GM03348 (cell line): ENCODE measurements at places on chromosomes 12 and 14.
A peak's percentile ranks its signal among the peaks of the same experiment; 100 is the strongest.

GRCh38 chr12:7039403-7039802 lies 21.1 kb upstream of the C1S start:
- no peak for DNase-seq

DNA sequence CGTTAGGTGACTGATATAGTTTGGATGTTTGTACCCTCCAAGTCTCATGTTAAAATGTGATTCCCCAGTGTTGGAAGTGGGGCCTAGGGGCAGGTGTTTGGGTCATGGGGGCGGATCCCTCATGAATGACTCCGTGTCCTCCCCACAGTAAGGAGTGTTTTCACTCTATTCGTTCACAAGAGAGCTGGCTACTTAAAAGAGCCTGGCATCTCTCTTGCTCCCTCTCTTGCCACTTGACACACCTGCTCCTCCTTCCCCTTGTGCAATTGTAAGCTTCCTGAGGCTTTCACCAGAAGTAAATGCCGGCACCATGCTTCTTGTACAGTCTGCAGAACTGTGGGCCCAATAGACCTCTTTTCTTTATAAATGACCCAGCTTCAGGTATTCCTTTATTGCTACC lies 2.6 kb downstream of the IFI27L2 start:
- no peak for DNase-seq

- no peak for DNase-seq
These were observed 14.6 kb upstream of the EIF5 start for GRCh38 chr14:103319422-103319821.

DNA sequence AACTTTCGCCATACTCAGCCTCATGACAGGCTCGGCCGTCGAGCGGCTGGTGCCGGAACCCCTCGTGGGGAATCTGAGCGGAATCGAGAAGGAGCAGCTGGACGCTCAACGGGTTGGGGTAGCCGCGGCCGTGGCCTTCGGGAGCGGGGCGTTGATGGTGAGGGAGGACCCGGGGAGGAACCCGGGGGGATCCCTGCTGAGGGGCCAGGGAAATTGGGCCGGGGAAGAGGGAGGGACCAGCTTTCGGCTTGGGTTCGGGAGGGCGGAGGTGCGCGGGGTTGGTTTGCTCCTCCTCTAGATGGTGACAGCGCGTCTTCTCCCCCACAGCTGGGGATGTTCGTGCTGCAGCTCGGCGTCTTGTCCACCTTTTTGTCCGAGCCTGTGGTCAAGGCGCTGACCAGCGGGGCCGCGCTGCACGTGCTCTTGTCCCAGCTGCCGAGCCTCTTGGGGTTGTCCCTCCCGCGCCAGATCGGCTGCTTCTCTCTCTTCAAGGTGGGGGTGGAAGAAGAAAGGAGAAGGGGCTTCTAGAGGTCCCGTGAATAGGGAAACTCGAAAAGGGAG lies 9.8 kb downstream of the ARHGEF25 start:
- no peak for DNase-seq

DNA sequence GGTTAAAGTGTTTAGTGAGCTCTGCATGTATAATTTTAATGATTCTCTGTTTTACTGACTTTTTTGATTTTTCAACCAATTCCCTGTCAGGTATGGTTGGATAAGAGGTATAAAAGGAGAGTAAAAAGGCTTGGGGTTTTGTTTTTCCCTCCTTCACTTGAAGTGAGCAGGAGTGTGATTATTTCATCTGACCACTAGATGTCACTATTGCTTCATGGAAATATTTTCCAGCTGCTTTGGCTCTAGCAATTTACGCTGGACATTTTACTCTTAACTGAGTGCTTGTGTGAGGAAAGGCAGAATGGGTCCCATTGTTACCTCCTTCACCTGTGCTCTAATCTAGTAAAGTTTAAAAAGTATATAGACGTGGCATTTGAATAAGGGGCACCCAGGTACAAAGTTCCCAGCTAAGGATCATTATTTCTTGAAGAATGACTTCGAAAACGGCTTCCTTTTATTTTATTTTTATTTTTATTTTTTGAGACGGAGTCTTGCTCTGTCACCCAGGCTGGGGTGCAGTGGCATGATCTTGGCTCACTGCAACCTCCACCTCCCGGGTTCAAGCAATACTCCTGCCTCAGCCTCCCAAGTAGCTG lies 66.5 kb downstream of the TBC1D30 start:
- DNase-seq = peak; percentile 72

DNA sequence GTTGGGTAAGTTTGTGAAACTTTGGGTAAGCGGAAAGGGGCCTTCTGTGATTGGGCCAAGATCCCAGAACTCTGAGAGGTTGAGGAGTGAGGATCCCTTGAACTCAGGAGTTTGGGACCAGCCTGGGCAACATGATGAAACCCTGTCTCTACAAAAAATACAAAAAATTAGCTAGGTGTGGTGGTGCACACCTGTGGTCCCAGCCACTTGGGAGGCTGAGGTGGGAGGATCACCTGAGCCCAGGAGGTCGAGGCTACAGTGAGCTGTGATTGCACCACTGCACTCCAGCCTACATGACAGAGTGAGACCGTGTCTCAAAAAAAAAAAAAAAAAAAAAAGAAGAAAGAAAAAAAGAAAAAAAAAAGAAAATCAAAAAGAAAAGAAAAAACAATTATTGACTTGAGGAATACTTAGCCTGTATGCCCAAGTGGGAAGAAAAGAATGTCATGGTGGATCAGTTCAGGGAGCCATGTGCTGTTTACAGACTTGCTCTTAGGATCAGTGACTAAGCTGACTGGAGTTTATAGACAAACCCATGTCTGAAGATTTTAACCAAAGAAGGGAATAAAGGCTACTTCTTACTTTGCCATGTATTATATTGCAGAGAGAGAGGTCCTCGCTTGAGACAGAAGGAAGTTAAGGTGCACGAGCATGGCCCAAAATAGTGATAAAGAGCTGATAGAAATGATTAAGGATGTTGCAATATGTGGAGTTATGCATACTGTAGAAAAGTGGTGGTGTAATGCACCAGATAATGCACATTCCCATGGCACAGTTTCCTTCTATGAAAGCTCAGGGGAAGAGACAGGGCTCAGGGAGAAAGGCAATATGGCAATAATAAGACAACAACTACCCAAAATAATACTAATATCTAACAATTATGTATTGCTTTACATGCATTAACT lies 881 bp downstream of the HSD17B6 start:
- DNase-seq = peak; percentile 27
